ENCODE measurements at places on chromosomes 11 and 22.

DNA sequence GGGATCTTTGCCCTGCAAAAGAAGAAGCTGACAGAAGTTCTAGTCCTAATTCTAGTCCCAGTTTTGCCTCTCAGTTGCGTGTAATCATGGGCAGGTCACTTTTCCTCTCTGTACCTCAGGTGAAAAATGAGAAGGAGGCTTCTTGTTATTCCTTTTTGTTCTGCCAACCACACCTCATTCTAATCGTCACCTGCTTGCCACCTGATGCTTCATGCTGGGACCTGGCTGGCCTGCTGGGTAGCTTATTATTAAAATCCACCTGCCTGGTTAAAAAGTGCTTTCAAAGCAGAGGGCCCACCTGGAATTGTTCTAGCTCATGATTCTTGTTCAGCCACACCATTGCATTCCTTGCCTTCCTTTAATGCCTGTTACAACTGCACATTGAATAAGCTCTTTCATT lies 8.4 kb upstream of the ALG8 start:
- DNase-seq, result no peak

DNA sequence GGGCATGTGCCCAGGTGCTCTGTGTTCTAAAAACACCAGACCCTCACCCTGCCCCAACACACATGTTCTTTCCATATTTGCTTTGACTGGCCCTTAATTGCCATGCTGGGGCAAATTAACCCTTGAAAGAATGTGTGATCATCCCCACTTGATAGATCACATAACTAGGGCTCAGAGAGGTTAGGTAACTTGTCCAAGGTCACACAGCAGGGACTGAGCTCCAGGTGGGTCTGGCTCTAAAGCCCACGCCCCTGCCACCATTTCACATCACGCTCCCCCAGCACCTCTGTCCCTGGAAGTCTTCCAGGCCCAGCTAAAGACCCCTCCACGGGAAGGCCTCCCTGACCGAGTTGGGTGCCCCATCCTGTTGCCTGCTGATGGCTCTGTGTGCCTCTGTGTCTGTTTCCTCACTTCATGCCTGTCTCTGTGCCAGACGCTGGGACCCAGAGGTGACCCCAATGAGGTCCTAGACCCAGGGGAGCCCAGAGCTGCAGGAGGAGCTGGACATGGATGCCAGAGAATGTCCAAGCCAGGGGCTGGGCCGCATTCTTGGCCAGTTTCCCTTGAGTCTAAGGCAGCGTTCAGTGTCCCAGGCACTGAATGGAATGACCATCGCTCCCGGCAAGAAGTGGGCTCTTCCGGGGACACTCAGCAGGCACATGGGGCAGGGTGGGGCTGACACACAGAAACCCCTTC lies 79.7 kb downstream of the MYO7A start:
- no peak for DNase-seq

- no peak for DNase-seq
Observed at GRCh38 chr11:2731130-2732125, 31.6 kb upstream of the KCNQ1OT1 start.

- DNase-seq, result no peak
Observed at GRCh38 chr11:111460856-111461255, 51.3 kb downstream of the BTG4 start.

- no peak for DNase-seq
Observed at GRCh38 chr22:49240016-49240380, 587.7 kb downstream of the BRD1 start.

DNA sequence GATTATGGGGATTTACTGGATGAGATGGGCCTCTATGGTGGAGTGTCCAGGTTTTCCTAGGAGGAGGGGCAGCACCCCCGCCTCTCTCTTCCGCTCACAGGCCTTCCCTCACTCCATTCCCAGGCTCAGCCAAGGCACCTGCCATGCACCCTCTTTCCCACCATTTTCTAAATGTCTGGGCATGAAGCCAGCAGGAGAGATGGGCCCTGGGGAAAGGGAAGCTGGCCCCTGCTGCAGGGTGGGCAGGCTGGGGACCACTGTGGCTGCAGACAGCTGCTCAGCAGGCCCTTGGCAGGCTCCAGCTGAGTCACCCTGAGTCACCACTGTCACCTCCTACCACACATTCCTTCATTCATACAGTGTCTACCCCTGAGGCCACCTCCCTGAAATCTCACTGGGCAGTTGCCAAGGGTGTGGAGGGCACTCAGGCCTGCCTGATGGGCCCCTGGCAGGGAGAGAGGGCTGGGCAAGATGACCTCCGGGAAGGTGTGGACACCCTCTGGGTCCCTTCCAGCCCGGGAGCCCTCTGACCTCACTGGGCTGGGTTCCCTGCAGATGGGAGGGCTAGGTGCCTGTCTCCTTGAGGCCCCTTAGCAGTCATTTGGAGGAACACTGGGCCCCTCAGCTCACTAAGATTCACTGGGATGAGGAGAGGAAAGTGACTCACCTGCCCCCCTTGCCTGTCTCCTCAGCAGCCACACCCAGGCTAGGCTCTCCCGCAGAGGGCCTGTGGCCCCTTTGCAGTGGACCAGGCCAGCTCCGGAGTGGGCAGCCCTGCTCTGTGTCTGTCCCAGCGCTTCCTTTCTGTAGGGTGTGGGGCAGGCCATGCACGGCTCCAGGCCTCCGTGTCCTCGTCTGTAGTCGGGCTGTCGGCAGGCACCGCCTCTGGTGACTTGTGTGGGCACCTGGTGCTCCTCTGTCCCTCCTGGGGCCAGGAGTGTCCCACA lies 7.8 kb downstream of the MYEOV start:
- DNase-seq, result no peak

DNA sequence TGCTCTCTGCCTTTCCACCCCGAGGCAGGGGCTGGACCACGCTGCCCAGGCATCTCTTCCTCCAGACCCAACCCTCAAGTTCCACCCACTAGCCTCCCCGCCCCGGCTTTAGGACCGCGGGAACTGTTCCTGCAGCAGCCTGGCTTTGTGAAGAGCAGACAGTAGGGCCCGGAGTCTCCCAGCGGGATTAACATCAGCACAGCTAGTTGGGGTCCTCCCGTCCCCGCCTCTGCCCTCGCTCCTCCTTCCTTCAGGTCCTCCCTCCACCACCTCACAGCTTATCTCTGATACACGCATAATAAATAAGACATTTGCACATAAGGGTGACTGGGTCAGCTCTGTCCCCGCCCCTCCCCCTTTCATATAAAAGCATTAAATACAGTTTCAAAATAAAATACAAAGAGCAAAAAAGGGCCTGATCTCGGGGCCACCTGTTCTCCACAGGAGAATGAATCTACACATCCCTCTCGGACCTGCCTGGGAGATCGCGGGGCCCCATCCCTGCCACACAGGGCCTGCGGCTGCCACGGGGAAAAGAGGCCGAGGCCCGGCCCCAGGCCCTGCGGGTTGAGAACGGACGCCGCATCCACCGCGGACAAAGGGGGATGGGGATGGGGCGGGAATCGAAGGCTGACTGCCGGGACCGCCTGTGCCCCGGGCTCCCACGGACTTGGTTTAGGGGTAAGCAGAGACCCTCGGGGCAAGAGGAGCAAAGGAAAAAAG lies 6.5 kb downstream of the ZFTA start:
- no peak for DNase-seq

- no peak for DNase-seq
Observed at GRCh38 chr11:3138178-3139085, 26.7 kb downstream of the OSBPL5 start.

GRCh38 chr11:111846636-111847035 lies 24.7 kb downstream of the ALG9 start:
- DNase-seq, result no peak

GRCh38 chr11:119619665-119620064 lies 109.3 kb downstream of the NECTIN1 start:
- no peak for DNase-seq

Data from stimulated activated CD4-positive, alpha-beta T cell treated with anti-CD3 and anti-CD28 coated beads, Interleukin-4, amount 100 ng/mL, for 4 hours (primary cell).